ENCODE measurements at places on chromosomes 4 and X. TPM values are rescaled to one million over a fixed set of nuclear protein-coding genes. Genes with fewer than 3 reads are reported as not detected.
A peak's percentile ranks its signal among the peaks of the same experiment; 100 is the strongest.

Gene BEND4
- 0.17 TPM for total RNA-seq

Gene GAGE1
- total RNA-seq: not detected

Gene CTAG1A
- total RNA-seq: not detected

DNA sequence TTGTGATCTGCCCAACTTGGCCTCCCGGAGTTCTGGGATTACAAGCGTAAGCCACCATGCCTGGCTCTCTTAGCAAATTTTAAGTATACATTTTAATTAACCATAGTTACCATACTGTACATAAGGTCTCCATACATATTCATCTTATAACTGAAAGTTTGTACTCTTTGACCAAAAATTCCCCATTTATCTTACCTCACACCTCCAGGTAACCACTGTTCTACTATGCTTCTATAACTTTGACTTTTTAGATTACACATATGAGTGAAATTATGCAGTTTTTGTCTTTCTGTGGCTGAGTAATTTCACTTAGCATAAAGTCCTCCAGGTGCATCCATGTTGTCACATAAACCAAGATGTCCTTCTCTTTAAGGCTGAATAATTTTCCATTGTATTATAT, 17.4 kb downstream of the C4orf51 start:
- no peak overlapping the region for H3K27ac ChIP-seq
- H3K4me1 ChIP-seq: no peaks in the 10 kb centered on the region

DNA sequence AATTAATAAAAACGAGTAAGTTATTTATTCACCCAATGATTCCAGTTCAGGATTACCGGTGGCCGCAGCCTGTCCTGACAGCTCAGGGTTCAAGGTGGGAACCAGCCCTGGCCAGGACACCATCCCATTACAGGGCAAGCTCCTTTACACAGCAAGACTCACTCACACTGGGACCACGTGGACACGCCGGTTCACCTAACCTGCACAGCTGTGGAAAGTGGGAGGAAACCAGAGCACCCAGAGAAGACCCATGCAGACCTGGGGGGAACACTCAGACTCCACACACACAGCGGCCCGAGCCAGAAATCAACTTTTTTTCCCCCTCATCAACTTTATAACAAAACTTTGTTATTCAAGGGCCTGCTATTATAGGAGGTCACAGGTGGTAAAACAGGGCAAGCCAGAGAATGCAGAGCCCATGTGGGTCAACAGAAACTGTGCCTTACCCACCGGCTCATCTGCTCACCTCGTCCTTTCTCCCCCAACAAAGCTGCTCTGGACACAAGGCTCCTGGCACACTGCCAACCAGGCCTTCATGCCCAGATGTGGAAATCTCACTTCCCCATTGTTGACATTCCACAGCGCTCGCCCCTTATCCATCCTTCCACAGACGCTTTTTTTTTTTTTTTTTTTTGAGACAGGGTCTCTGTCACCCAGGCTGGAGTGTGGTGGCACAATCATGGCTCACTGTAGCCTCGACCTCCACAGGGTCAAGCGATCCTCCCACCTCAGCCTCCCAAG, 8.0 kb upstream of the ODAPH start:
- no peaks in the 10 kb centered on the region for H3K27me3 ChIP-seq
- DNase-seq: no peak
- no peaks in the 10 kb centered on the region for H3K36me3 ChIP-seq

DNA sequence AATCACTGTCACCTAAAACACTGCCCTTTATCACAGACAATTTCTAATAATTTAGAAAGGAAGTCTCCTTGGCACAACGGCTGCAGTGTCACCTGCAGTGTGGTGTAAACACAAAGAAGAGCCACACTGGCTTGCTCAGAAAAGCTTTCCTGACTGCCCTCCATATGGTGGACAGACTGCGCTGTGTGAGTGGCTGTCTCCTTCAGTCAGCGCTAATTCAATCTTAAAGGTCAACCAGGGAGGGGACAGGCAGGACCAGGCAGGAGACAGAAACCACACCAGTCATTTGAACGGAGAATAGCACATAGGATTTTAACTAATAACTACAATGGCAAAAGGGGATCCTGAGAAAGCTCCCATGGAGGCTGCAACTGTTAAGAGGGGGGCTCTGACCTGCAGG, 132.1 kb downstream of the NSUN7 start:
- H3K4me1 ChIP-seq: no peaks in the 10 kb centered on the region
- no peak for DNase-seq
- no peak overlapping the region for H3K27ac ChIP-seq
- peaks cover 5% of the 10 kb centered on the region for H3K36me3 ChIP-seq

DNA sequence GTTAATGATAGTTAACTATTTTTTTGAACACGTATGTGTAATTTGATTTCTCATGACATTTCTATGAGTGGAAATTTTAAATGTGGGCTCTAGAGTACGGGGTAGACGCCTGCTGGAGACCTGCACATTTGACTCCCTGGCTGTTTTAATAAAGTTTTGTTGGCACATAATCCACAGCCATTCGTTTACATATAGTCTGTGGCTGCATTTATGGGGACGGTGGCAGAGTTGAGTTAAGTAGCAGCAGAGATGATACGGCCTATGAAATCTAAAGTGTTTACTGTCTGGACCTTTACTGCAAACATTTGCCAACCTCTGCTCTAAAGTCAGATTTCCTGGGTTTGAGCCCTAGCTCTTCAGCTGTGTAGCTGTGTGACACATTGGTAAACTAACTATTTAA, 118.8 kb downstream of the CHRNA9 start:
- peaks cover 28% of the 10 kb centered on the region for H3K4me1 ChIP-seq
- H3K36me3 ChIP-seq: no peaks in the 10 kb centered on the region
- peak overlapping the region; percentile 46 for H3K27ac ChIP-seq
- no peaks in the 10 kb centered on the region for H3K27me3 ChIP-seq

DNA sequence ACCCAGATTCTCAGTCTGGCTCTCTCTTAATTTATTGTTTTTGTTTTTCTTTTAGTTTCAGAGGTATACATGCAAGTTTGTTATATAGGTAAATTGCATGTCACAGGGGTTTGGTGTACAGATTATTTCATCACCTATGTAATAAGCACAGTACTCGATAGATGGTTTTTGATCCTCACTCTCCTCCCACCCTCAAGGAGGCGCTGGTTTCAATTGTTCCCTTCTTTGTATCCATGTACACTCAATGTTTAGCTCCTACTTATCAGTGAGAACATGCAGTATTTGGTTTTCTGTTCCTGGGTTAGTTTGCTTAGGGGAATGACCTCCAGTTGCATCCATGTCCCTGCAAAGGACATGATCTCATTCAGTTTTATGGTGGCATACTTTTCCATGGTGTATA, 198.4 kb downstream of the STK32B start:
- no peaks in the 10 kb centered on the region for H3K36me3 ChIP-seq
- DNase-seq: no peak
- H3K4me3 ChIP-seq: no peak overlapping the region
- H3K27me3 ChIP-seq: no peaks in the 10 kb centered on the region

GRCh38 chr4:185721190-185722028, 90.6 kb downstream of the SORBS2 start:
- no peaks in the 10 kb centered on the region for H3K27me3 ChIP-seq
- no peaks in the 10 kb centered on the region for H3K36me3 ChIP-seq
- DNase-seq: no peak

DNA sequence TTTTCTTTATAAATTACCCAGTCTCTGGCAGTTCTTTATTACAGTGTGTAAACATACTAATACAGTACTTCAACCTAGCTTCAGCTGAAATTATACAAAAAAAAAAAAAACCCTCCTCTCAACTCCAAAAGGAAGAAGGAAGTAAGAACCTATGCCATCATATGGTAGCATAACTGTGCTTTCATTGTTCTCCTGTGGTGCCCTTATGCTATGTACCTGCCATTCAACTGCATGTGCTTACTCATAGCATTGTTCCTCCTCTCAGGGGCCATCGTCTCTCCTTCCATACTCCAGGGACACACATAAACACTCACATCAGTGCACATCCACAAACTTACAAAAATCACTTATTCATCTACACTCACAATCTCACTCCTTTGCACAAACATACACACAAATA, 470.1 kb upstream of the HS3ST1 start:
- no peaks in the 10 kb centered on the region for H3K36me3 ChIP-seq
- no peaks in the 10 kb centered on the region for H3K27me3 ChIP-seq
- no peak overlapping the region for H3K4me3 ChIP-seq
- H3K4me1 ChIP-seq: no peaks in the 10 kb centered on the region

GRCh38 chr4:152462047-152462446, 73.8 kb downstream of the FBXW7 start:
- H3K4me3 ChIP-seq: no peak overlapping the region
- no peaks in the 10 kb centered on the region for H3K27me3 ChIP-seq
- no peak for DNase-seq
- H3K4me1 ChIP-seq: peaks cover 20% of the 10 kb centered on the region
- H3K27ac ChIP-seq: peak overlapping the region; percentile 33
- no peaks in the 10 kb centered on the region for H3K36me3 ChIP-seq

GRCh38 chr4:88737307-88737941, 39.8 kb upstream of the NAP1L5 start:
- H3K4me1 ChIP-seq: peaks cover 40% of the 10 kb centered on the region
- no peaks in the 10 kb centered on the region for H3K36me3 ChIP-seq
- no peaks in the 10 kb centered on the region for H3K27me3 ChIP-seq
- peak overlapping the region; percentile 74 for H3K27ac ChIP-seq

DNA sequence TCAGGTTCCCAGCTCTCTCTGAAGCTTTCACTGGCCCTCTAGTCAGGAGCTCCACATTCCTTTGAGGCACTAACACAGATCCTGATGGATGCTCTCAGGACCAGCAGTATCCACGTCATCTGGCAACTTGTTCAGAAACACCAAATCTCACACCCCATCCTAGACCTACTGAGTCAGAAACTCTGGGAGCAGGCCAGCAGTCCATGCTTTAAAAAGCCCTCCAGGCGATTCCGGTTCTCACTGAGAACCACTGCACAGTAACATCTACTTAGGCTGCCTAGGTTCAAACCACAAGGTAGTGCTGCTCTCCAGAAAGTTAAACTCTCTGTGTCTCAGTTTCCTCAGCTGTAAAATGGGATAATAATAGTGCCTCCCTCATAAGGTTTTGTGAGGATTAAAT, 55.3 kb downstream of the CCDC158 start:
- no peak for DNase-seq
- H3K4me3 ChIP-seq: no peak overlapping the region
- H3K27ac ChIP-seq: no peak overlapping the region

DNA sequence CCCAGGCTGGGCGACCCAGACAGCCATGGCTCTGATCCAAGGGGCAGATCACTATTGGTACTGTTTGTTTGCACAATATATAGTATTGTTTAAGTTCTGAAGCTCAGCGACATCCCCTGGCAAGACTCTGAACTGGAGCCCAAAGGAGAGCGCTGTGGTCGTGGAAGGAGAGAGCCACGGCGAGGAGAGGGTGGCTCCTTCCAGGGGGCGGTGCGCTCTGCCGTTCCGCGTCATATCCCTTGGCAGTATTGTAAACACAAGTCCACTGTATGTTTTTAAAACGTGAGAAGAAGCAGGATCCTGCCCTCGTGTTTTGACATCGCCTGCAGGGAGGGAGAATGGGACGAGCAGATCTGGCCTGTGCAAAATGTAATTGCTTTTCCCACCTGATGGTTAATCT, 185.5 kb downstream of the RAB28 start:
- DNase-seq: no peak
- no peak overlapping the region for H3K4me3 ChIP-seq
- no peaks in the 10 kb centered on the region for H3K27me3 ChIP-seq
- H3K36me3 ChIP-seq: no peaks in the 10 kb centered on the region
- no peak overlapping the region for H3K27ac ChIP-seq

DNA sequence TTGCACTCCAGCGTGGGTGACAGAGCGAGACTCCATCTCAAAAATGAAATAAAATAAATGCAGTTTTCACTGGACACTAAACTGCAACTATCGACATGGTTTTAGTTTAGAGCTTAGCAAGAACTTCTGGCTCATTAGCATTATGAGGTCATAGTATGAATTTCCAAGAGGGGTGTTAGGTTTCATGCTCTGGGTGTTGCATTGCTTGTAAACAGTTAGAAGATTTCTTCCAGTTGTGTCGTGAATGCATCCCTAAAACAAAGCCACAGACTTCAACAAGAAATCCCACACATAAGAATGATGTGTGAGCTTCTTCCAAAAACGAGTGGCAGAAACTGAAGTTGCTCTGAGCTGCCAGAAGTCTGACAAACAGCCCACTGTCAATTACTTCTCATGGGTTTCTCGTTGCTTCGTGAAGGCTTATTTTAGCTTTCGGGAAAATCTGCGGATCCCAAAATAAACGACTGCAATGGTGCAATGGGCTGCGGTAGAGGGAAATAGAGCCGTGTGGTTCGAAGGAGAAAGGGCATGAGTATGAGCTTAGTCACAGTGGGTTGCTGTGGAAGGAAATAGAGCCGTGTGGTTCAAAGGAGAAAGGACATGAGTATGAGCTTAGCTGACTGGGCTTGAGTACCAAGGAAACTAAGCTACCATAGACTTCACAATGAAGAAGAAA, 354.9 kb downstream of the DHRSX start:
- H3K4me1 ChIP-seq: no peaks in the 10 kb centered on the region
- H3K27me3 ChIP-seq: no peaks in the 10 kb centered on the region
- DNase-seq: no peak
- no peaks in the 10 kb centered on the region for H3K36me3 ChIP-seq

GRCh38 chrX:23797371-23798128, 14.6 kb downstream of the SAT1 start:
- no peak for DNase-seq
- no peak overlapping the region for H3K27ac ChIP-seq
- H3K27me3 ChIP-seq: no peaks in the 10 kb centered on the region
- H3K4me3 ChIP-seq: no peak overlapping the region
- no peaks in the 10 kb centered on the region for H3K36me3 ChIP-seq

DNA sequence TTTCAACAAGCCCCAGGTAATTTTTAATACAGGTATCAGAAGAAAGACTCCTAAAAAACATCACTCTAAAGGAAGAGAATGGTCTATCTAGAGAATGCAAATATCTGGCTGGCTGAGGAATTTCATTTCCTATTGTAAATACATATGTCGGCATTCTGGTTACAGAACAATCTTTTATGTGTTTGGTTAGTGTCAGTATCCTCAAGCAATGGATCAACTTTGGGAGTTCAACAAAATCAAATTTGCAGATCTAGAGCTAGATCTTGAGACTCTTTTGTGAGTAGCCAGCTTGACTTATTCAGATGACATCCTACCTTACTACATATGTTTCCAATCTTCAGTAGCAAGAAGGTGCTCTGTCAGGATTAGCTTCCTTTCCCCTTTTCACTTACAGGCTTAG, 145.1 kb downstream of the BTC start:
- peaks cover 2% of the 10 kb centered on the region for H3K4me1 ChIP-seq
- no peaks in the 10 kb centered on the region for H3K27me3 ChIP-seq
- H3K4me3 ChIP-seq: no peak overlapping the region

DNA sequence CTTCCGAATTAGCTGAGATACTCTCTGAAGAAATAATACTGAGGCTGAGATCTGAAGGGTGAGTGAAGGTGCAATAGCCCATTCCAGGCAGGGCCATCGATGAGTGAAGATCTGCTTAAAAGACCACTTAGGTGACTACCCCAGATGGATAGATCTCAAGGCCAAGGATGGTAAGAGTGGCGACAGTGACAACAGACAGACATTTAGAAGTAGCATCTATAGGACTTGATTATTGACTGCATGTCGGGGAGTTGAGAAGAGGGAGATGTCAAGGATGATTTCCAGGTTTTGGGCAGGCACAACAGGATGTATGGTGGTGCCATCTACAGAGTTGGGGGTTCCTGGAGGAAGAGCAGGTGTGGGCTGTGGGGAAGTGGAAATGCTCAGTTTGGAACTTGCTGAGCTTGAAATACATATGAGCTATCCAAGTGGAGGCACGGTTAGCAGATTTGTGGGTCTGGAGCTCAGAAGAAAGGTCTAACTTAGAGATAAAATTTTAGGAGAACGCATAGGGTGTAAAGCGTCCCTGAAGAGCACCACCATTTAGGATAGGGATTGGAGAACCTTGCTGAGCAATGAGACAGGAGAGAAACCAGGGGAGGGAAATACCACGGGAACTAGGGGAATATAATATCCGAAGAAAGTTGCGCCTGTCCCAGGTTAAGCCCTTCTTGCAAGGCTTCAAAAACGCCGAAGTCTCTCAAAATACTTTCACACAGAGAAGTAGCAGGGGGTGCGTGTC, 688 bp downstream of the UFSP2 start:
- peak overlapping the region; percentile 98 for H3K27ac ChIP-seq
- peaks cover 21% of the 10 kb centered on the region for H3K4me1 ChIP-seq
- H3K4me3 ChIP-seq: peak overlapping the region; percentile 61

Measured in liver (tissue), 10 donors.